ENCODE measurements at places on chromosomes 2 and 18.

- no peak for DNase-seq
Measured at GRCh38 chr2:221285148-221285547, 287.0 kb downstream of the EPHA4 start.

- no peak for DNase-seq
Measured at GRCh38 chr2:71884303-71885042, 263.2 kb downstream of the CYP26B1 start.

DNA sequence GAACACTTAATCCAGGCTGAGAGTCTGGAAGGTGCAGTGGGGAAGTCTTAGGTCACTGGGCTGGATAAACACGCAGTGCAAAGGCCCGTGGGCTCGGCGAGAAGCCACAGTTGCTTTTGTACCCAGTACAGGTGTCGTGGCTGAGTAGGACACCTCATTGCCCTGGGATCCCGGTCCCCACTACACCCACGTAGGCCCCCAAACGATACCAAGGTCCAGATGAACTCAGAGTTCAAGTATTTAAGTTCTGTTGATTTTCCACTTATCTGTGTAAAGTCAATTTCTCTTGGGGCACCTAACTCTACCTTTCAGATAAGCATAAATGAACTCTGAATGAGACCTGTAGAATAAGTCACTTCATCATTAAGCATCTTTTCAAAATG is 302.0 kb downstream of the PIEZO2 start:
- DNase-seq = no peak

DNA sequence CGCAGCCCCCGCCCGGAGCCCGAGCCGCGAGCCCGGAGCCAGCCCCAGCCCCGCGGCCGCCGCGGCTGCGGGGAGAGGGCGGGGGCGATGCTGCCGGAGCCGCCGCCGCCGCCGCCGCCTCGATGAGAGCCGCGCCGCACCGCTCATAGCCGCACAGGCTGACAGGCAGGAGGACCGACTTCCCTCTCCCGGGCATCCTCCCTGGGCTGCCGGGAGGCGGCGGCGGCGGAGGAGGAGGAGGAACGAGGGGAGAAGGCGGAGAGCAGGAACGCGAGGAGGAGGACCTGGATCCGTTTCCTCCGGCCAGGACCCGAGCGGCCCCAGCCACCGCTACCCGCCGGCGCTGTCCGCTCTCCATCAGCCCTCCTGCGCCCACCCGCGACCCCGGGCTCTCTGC is 370 bp downstream of the KLHL29 start:
- DNase-seq = no peak

GRCh38 chr2:121613152-121613551 is 36.1 kb downstream of the CLASP1 start:
- no peak for DNase-seq

GRCh38 chr2:21947046-21947445 is 823.3 kb downstream of the TDRD15 start:
- DNase-seq = no peak

DNA sequence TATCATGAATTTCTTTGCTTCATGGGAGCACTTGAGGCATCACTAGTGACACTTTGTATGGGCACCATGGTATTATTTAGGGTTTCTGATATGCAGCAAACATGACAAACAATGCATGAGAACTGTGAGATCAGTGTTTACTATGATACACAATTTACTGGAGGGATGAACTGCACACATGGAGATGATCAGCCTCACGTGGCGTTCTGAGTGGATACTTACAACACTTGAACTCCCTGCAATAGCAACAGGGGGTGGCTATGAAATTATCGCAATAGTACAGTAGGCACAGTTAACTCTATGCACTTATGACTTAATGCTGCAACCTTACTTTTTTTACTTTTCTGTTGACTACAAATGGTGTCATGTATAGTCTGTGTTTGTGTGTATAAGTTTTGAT is 18.5 kb upstream of the UGT1A8 start:
- DNase-seq = no peak

DNA sequence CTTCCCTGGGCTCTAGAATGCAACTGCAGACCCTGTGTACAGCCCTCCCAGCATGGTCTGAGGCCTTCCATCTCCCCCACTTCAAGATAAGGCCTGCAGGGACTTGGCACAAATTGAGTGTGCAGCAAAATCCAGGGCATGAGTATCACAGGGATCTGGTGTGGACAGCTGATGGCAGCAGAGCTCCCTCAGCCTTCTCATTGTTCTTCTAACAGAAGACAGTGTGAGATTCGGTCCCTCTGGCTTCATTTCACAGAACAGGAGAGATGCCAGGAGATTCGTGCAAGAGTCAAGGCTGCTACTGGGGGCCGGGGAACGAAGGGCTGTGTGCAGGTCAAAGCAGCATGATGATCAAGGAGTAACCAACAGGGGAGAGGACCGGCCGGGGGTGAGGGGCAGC is 85.8 kb downstream of the UXS1 start:
- DNase-seq = no peak

DNA sequence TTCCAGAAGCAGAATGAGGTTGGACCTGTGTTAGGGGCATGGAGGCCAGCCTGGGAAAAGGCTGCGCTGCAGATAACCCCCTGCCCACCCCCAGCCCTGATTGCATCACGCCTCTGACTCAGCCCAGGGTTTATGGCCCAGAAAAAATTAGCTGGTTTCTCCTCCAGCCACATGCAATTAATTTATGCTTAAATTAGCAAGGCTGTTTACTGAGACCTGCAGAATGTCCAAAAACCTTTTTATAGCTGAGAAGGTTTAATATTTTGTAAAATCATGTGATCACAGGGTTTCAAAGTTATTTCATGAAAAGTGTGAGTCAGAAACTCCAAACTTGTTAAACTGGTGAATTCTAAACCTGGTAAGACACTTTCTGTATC is 123.1 kb upstream of the HDAC4 start:
- no peak for DNase-seq

- DNase-seq = no peak
Measured at GRCh38 chr18:24189664-24190346, 50.9 kb downstream of the CABYR start.

GRCh38 chr2:112050316-112050715 is 4.8 kb upstream of the TMEM87B start:
- DNase-seq = no peak

- no peak for DNase-seq
Measured at GRCh38 chr18:36365836-36366775, 68.6 kb downstream of the FHOD3 start.
